Activated CD4-positive, alpha-beta T cell treated with anti-CD3 and anti-CD28 coated beads, Interleukin-2, Interleukin-6, amounts not matched to agents 100 ng/mL and 50 ng/mL, durations not matched to agents 16 hours and 8 hours (primary cell): ENCODE measurements at places on chromosomes 3 and 15.

DNA sequence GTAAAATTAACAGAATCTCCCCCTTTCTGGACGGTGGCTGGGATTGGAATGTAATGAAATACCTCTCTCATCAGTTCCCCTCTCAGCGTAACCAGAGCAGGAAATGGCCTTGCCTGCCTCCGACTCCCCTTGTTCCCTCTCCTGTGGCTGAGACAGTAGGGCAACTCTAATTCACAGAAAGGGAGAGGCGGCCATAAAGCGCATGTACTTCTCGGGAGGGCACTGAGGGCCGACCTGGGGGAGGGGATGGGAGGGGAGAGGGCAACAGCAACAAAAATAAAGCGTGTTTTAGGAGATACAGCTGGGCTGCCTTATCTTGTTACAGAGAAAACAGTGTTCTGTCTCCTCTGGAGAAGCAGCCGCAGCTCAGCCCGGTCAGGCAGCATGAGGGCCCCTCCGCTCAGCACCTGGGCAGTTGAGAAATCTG lies 783.3 kb upstream of the ARRDC4 start:
- no peak for DNase-seq

DNA sequence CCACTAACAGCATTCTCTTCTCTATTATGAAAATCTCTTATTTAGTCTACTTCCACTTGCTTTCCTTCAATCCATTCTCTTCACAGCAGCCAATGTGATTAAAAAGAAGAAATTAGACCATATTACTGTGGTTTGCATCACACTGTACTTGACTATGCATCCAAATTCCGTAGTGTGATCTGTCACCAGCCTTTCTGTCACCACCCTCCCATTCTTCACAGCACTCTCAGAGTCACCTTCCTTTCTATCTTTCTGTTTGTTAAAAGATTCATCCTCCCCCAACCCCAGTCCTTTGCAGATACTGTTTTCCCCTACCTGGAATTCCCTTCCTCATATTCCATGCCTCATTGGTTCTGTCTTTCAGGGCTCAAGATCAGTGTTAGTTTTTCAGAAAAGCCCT lies 55.0 kb upstream of the ABHD10 start:
- no peak for DNase-seq

- DNase-seq, result no peak
Observed at GRCh38 chr3:27488821-27489220, 4.6 kb upstream of the SLC4A7 start.

GRCh38 chr3:5846261-5846660 lies 658.8 kb downstream of the EDEM1 start:
- DNase-seq, result no peak
